Stimulated activated CD8-positive, alpha-beta memory T cell treated with anti-CD3 and anti-CD28 coated beads, Interleukin-2, amount 100 ng/mL, for 1 hour (primary cell): ENCODE measurements at places on chromosomes 6 and 20.

- no peak for DNase-seq
Measured at GRCh38 chr6:130752267-130752666, 74.9 kb upstream of the SMLR1 start.

DNA sequence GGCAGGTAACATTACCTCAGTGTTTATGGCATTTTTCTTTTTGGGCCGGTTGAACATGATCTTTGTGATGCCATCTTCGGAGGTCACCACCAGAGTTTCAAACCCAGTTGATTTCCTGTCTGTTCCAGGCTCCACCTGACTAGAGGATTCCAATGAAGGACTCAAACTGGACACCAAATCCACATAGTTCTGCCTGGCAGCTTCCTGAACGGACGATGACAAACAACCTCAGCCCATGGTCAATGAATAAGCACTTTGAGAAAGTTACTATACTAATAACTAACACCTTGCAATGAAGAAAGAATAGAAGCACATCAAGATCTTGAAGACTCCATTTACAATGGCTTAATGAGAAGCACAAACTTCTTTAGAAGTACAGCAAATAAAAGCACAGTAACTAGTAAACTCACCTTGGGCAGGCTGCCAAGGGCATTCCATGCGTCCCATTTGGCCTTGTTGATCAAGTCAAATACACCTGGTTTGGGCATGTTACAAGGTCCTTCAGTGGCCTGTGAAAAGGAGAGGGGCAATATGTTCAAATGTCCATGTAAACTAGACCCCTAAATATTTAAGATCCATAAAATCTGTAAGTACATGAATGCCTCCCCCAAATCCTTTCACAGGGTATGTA is 4.9 kb downstream of the ECI2 start:
- DNase-seq, result no peak

DNA sequence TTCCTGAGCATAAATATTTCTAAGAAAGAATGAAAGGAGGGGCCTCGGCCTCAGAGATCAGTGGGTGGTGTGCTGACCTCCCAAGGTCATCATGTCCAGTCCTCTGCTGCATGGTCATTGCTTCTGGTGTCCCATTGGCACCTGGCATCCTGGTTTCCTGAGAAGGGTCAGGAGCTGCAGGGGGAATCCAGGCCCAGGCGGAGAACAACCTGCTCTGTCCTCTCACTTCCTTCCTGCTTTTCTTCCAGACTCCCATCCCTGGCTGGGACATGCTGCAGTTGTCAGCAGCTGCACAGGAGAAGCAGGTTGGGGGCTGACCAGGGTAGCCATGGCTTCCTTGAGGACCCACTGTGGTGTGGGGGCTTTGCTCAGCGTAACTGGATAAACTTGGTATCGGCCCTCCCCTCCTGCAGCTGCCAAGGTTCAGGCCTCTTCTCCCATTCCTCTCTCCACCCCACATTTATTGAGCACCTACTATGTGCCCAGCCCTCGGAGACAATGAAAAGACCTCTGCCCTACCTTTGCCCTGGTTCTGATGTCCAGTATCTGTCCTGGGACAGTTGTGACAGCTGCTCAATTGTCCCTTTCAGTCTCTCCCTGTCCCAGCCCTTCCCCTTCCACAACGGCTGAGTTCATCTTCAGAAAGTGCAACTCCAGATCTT is 155.2 kb downstream of the CEBPB start:
- no peak for DNase-seq

- no peak for DNase-seq
Measured at GRCh38 chr6:25279748-25280343, 672 bp downstream of the CARMIL1 start.

- DNase-seq, result no peak
Measured at GRCh38 chr6:157595768-157596167, 214.8 kb downstream of the ZDHHC14 start.

GRCh38 chr6:76942203-76942966 is 520.9 kb downstream of the HTR1B start:
- DNase-seq, result no peak

GRCh38 chr20:20709887-20710286 is 2.6 kb downstream of the RALGAPA2 start:
- no peak for DNase-seq

DNA sequence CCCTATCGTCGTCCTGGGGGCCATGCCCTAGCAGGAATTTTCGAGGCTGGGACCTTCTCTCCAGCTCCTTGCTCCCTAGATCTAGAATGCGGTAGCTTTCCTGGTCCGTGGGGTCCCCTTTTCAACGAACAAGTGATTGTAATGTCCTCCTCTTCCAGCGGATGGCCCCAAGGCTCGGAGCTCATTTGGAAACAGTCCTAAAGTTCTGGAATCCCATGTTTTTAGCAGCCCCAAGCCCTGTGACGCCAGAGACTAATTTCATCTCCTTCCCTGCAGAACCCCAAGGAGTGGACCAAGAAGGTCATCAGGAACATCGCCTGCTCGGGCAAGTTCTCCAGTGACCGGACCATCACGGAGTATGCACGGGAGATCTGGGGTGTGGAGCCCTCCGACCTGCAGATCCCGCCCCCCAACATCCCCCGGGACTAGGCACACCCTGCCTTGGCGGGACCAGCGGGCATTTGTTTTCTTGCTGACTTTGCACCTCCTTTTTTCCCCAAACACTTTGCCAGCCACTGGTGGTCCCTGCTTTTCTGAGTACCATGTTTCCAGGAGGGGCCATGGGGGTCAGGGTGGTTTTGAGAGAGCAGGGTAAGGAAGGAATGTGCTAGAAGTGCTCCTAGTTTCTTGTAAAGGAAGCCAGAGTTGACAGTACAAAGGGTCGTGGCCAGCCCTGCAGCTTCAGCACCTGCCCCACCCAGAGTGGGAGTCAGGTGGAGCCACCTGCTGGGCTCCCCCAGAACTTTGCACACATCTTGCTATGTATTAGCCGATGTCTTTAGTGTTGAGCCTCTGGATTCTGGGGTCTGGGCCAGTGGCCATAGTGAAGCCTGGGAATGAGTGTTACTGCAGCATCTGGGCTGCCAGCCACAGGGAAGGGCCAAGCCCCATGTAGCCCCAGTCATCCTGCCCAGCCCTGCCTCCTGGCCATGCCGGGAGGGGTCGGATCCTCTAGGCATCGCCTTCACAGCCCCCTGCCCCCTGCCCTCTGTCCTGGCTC is 48.5 kb downstream of the PYGB start:
- no peak for DNase-seq

- no peak for DNase-seq
Measured at GRCh38 chr20:8166730-8167129, 34.7 kb downstream of the PLCB1 start.

DNA sequence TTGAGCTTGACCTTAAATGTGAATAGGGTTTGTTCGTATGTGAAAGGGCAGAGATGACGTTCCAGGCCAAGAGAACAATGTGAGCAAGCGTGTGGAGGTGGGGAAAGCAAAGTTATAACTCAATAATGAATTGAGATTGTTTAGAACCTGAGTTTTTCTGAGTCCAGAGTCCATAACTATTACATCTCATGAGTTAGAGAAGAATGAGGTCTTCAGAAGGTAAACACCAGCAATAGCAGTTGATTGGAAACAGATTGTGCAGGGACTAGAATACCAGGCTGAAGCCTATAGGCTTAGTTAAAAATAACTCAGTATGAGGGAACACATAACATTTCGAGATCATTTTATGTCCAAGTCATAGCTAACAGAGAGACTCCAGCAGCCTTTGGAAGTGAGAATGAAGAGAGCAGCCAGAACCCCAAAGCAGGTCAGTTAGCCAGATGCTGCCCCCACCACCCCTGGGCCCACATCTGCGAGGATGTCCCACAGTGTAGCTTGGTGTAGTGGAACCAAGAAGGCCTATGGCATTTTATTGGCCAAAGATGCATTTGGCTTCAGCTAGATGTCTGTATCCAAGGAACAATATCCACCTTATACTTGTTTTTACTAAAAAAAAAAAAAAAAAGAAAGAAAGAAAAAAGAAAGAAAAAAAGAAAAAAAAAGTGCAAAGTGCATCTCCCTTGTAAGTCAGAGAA is 121.7 kb downstream of the TNFRSF21 start:
- DNase-seq, result no peak

DNA sequence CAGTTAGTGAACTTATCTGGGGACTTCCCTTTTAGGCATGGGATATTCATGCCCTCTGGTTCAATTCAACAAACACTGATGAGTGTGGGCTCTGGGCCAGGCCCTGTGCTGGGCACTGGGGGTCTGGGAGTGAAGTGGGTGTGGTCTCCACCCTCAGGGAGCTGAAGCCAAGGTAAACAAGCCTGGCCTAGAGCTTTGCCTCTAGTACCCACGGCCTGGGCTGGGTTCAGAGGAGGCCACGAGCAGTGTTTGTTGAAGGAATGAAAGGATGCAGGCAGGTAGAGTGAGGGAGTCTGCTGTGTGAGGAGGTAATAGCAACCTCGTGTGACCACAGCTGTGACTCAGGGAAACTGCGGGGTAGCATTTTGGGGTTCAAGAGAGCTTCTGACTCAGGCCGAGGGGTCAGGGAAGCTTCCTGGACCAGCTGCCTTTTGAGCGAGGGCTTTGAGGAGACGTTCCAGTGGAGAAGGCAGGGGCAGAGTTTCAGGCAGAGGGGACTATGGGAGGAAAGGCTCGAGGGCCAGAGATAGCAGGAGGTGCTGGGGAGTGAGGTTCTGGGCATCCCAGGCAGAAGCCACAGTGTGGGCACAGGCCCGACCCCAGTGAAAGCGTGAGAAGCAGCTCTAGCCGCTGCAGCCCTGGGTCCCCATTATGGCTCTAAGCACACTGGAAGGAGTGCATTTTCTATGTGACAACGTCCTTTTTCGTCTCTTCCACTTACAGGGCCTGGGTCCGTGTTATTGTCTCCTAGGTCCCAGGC is 5.6 kb downstream of the MYLK2 start:
- DNase-seq, result no peak

GRCh38 chr6:134698228-134698627 is 251.7 kb downstream of the ALDH8A1 start:
- no peak for DNase-seq

DNA sequence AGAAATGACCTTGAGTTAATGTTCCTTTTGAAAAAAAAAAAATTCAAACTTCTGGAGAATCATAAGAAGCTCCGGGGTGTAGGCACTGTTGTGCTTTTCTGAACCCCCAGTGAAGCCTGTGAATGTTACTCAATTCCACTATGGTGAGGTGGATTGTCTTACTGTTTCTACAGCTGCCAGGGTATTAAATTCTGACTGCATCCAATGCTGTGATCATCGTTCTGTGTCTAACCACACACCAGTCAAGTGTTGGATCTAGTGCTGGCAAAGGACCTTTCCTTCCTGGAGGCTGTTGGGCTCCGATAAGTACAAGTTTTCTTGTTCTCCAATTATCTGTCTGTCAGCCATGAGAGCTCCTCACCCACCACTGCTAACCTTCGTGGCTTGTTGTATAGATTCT is 162.0 kb upstream of the EPHA7 start:
- no peak for DNase-seq

DNA sequence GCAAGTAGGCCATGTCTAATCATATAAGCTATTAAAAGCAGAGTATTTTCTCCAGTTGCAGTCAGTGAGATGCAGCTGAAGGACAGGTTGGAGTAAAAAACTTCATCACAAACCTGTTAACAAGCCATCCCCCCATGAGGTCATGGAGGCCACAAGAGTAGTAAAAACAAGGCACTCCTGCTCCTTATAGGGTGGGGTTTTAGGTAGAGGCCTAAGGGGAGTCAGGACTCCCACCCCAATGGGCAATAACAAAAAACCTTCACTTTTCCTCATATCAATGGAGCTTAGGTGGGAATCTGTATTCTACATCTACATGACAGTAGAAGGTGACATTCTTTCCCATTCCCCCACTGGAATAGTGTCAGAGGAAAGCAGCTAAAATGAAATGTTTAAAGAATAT is 428.1 kb upstream of the KHDRBS2 start:
- DNase-seq, result no peak
